ENCODE measurements at places on chromosomes 3 and 15.

DNA sequence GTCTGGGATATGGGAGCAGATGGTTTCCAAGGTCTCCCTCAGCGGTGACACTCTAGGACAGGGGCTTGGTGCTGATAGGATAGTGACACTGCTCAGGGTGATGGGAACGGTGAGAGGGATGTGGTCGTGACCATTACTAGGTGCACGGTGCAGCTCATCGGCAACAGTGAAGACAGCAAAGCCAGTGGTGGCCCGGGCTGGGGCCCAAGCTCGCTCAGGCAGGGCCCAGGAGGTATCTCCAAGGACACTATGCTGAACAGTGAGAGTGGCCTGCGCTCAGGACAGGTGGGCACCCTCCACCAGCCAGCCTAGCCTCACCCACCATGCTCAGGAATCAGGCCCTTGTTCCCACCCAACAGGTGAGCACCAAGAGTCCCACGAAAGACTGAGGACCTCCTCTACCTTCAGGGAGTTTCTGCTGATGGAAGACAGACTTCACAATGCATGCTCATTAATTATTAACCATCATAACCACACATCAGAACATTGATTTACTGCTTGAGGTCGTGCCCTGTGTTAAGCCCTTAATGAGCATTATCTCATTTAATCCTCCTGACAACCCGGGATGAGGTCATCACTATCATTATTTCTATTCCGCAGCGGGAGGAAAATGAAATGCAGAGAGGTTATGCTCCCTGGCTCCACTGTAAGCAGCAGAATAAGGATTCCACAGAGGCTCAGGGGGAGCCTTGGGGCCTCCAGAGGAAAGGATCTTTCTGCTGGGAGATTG, 269.4 kb downstream of the UACA start:
- peak; percentile 41 for DNase-seq

DNA sequence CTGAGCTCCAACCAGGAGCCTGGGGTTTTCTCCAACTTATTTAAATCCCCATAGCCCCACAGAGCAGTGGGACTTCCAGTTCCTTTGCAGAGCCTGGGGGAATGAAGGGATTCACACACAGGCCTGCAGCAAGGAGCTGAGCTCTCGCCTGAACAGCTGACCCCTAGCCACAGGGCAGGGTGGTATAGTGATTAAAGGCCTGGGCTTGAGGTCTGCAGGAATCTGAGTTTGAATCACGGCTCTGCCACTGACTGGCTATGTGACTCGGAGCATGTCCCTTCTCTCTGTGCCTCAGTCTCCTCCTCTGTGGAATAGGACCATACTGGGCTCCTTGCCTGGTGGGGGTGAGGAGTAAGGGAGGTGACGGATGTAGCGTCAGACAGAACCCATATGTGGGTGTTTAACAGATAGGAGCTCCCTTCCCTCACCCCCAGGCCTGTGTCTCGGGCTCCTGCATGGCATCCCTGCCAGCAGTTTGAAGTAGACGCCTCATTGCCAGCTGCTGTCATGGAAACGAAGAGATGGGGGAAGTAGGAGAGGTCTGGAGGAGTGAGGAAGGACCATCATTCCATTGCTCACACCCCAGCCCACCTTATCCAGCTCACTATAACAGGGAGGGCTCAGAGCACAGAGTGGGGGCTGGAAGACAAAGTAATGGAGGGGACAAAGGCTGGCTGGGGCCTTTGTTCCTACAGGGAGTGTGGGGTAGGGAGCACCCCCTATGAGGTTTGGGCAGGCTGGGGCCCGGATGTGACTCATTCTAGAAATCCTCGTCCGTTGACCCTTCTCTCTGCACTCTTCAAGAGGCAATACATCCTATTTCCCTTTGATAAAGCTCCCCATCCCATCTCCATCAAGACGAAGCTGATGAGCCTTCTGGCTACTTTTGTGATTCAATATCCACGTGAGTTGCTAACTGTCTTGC, 14.8 kb downstream of the HRH1 start:
- no peak for DNase-seq

- DNase-seq = no peak
These were observed 15.9 kb upstream of the OCA2 start for GRCh38 chr15:28114721-28115622.

- DNase-seq = no peak
These were observed 16.9 kb upstream of the RYR3 start for GRCh38 chr15:33293713-33294334.

- no peak for DNase-seq
These were observed 45.7 kb upstream of the MCTP2 start for GRCh38 chr15:94185547-94186236.

DNA sequence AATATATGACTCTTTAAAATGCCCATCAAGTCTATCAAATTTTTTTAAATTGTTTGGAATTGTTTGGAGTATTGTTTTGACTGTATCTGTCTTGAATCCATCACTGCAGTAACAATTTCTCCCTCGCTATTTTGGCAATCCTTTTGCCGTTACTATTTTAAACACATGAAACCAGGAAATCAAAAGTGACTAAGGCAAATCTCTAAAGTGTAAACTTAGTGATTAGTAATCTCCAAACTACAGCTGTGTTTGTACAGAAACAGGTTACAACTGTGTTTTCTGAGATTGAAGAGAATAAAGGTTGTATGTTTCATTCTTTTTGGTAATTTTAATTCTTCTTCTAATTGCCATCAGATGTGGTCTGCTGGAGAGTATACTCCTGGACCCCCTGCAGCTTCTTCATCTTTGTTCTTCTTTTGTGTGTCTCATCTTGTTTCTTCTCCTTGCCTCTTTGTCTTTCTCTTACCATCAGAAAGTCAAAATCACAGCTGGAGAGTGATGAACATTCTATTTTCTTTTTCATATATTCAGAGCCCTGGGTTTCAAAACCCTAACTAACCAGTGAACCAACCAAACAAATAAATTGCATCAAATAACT, 465.4 kb downstream of the RBMS3 start:
- DNase-seq = no peak

GRCh38 chr15:33330931-33331330, 20.2 kb downstream of the RYR3 start:
- no peak for DNase-seq

- peak; percentile 66 for DNase-seq
These were observed 3.0 kb upstream of the SHC4 start for GRCh38 chr15:48966595-48967301.

DNA sequence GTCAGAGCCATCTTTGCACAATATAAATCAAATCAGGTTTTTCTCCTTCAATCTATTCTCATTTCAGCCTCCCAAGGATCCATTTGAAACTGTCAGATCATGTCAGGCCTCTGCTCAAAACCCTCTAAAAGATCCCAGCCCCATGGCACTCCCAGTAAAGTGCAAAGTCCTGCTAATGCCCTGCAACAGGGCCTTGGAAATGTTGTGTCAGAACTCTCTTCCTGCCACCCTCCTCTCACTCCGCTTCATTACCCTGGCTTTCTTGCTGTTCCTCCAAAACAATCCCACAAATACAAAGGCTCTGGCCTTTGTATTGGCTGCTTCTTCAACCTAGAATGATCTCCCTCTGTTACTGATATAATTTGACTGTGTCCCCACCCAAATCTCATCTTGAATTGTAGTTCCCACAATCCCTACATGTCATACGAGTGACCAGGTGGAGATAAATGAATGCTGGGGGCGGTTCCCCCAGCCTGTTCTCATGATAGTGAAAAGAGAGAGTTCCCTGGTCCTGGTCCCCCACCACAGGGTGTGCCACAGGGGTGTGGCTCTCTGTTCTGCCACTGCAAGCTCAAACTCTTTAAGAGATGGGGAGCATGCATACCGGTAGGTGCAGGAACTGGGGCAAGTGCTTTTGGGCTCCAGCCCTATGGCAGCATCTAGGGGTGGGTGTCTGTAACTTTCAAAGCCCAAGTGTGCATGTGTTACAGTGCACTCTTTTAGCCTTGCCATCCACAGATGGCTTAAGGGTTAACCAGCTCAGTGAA, 22.9 kb upstream of the TRA2B start:
- DNase-seq = no peak

GRCh38 chr3:158773166-158773565, 28.7 kb upstream of the MFSD1 start:
- no peak for DNase-seq

GRCh38 chr3:5240740-5241139, 53.2 kb downstream of the EDEM1 start:
- DNase-seq = no peak

- DNase-seq = no peak
These were observed 88.1 kb upstream of the TGFBR2 start for GRCh38 chr3:30518181-30518864.

DNA sequence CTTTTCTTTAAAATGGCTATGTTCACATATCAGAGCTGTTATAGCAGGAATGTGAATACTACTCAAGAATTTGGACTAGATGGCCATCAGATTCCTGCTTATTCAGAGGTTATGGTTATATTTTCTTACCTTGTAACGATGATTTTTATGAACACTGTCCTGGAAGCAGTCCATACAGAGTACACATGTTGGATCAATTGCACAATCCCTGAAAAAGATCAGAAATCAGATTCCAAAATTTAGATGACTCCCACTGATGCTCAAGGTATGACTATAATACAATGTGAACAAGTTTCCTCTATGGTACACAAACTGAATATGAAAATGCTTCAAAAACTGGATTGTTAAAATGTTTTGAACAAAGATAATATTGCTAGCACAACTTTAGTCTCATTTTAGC, 23.3 kb downstream of the UBR1 start:
- no peak for DNase-seq

DNA sequence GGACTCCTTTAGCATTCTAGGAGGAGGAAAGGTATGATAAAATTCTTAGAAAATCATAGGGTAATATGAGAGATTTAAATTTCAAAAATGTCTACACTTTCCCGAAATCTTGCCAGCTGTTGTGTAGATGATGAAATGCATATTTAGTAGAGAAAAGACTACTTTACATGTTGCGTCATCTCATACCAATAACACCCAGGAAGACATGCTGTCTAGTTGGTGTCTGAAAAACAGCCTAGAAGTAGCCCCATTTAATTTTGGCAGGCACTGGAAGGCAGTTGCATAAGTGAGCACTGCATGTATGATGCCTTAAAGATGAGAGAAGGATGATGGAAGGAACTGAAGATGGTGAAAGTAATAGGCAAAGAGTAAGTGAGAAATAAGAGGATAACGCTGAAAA, 310.5 kb upstream of the TPM1 start:
- DNase-seq = no peak

- DNase-seq = peak; percentile 99
These were observed 4.4 kb downstream of the AHSG start for GRCh38 chr3:186617036-186617946.

DNA sequence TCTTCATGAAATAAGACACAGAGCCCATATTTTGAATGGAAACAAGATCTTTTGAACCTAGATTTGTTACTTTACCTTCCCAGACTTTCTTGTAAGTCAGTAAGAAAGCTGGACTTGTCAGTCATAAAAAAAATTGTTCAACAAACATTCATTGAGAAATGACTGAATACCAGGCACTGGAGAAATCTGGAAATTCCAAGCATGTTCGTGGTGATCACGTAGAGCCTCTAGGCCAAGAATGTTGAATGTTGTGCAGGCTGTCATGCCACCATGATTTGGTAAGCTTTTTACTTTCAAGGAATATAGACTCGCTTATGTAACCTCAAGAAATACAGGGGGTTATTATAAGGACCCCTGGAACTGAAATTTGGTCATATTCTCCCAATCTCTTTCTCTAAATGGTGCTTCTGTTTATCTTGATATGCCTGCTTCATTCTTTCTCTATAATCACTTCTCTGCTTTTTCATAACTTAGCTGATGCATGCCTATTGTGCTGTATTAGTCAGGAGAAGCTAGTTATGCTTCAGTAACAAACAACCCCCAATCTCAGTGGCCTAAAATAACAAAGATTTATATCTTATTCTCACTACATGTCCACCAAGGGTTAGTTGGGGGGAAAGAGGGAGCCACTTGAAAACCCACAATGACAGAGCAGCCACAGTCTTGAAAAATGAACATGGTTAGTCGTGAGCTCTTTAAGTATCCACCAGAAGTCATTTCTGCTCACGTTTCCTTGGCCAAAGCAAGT, 3.4 kb upstream of the TPM1 start:
- peak; percentile 72 for DNase-seq

DNA sequence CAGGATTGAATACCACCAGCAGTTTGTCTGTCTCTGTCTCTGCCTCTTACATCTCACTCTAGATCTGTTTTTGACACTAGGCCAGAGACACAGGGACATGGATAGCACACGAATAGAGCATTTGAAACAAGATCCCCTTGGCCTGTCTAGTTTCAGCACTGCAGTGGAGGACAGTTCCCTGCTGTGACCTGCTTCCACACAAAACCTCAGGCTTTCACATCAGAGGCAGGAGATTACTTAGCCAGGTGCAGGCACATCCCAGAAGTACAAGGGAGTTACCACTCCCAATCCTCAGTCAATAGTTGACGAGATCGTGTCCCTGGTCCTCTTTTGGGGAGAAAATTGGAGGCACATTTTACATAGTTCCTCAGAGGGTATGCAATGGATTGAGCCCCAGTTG, 34.0 kb upstream of the CCK start:
- DNase-seq = peak; percentile 12

DNA sequence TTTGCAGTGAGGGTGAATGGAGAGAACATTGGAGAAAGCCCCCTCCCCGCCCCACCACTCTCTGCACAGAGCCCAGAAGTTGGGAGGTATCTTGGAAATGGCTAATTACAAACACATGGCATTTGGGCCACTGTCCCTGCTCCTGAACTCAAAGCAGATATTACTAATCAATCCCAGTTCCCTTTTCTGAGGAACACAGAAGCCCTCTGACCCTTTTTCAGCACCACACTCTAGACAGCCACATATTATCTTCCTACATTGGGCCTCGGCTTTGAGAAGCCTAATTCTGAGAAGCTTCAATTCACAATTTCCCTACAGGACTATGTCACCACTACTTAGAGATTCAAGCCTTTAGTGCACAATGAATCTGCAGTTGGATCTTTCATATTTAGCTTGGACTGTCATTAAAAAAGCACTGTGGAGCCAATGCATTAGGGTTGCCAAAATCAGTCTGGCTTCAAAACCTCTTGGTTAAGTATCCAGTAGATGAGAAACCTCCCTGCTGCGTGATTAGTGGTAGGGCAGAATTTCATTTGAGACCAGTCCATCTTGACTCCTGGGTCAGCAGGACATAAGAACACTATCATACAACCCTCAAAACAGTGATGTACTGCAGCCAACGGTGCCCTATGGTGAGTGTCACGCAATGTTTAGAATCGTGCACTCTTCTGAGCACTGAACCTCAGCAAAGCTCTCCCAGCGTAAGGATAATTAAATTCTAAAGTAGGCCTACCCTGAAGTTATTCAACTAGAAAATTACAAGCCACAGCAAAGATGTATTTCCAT, 26.1 kb downstream of the MGLL start:
- no peak for DNase-seq

DNA sequence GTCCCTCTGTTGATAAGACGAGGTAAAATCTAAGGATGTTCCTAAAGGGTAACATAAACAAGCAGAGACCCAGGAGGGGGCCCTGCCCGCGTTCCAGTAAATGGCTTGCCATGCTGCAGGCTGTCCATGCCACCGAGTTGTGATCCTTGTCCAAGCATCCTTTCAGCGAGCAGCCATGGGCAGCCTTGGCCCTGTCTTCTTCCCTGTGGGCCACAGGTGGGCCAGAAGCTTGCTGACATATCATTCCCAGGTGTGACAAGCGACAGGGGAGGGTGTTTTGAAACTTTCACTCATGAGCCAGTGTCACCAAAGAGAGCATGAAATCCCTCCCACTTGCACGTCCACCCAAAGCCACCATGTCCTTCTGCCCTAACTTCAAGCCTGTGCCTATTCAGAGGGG, 53.7 kb downstream of the PCSK6 start:
- DNase-seq = no peak

- DNase-seq = no peak
These were observed 190.1 kb downstream of the ZIC4 start for GRCh38 chr3:147216143-147216673.

GRCh38 chr3:59254433-59254832, 204.6 kb upstream of the CFAP20DC start:
- no peak for DNase-seq
